ENCODE measurements at places on chromosomes 1 and 21.

DNA sequence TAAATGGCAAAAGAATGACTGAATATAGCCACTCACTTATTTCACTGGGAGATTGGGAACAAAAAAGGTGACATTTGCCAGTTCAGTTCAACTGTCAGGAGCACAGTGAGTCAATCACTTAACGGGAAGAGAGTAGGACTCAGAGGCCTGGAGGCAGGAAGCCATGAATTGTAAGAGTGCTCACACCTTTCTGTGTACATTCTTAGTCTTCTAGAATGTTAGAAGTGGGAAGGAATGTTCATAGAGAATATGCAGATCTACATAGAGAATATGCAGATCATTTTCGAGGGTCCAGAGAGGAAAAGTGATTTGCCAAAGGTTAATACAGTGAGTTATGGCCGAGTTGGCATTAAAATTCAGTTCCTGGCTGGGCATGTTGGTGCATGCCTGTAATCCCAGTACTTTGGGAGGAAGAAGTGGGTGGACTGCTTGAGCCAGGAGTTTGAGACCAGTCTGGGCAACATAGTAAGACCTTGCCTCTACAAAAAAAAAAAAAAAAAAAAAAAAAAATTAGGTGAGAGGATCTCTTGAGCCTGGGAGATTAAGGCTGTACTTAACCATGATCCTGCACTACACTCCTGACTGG, 8.3 kb downstream of the IL20 start:
- no peak for DNase-seq

GRCh38 chr1:67850611-67851075, 17.4 kb upstream of the GNG12 start:
- DNase-seq, result no peak

DNA sequence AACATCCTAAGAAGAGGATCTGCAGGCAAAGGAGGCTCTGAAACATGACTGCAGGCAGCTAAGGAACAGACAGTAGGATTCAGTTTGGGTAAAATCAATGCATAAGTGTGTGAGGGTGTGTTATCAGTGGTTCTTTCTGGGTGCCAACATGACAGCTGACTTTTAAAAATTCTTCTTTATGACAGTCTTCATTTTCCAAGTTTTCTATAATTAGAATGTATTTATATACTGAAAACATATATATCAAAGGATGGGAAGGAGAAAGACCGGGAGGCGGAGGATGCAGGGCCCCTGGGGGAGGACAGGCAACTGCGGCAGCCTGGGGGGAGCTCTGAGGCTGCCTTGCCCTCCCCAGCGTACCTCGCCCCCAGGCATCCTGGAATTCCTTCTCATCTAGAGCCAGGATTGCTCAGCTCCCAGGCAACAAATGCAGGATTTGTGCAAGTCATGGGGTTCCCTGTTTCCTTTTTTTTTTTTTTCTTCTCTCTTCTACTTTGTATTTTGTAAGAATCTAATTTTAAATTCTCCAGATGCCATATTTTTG, 104.8 kb downstream of the CSMD2 start:
- no peak for DNase-seq

DNA sequence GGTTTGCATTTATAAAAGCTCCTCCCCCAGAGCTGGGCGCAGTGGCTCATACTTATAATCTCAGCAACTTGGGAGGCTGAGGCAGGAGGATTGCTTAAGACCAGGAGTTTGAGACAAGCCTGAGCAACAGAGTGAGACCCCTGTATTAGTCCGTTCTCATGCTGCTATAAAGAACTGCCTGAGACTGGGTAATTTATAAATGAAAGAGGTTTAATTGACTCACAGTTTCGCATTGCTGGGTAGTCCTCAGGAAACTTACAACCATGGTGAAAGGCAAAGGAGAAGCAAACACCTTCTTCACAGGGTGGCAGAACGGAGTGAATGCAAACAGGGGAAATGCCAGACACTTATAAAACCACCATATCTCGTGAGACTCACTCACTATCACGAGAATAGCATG, 52.5 kb downstream of the ZNF684 start:
- DNase-seq, result no peak

DNA sequence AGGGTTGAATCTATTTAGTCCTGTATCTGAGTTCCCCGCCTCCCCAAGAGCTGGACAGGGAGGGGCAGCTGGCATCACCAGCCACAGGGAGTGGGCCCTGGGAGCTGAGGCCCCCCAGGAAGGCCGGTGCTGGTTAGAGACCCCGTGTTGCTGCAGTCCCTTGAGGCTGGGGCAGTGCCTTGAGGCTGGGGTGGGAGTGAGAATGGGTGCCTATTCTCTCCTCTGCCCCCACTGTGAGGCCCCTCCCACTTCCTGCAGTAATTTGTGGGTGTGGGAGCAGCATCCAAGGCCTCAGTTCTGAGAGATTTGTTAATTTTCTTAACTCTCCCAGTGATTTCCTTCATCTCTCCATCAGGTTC, 2.5 kb upstream of the TRAPPC3 start:
- DNase-seq, result no peak

GRCh38 chr21:41283211-41283818, 33.3 kb upstream of the FAM3B start:
- peak; percentile 55 for DNase-seq
